Activated CD4-positive, alpha-beta memory T cell treated with anti-CD3 and anti-CD28 coated beads, Interleukin-2, amount 10 ng/mL, durations not matched to agents 7 days and 5 days (primary cell): ENCODE measurements at places on chromosomes 5 and 9. TPM values are rescaled to one million over a fixed set of nuclear protein-coding genes. Genes with fewer than 3 reads are reported as not detected.

DNA sequence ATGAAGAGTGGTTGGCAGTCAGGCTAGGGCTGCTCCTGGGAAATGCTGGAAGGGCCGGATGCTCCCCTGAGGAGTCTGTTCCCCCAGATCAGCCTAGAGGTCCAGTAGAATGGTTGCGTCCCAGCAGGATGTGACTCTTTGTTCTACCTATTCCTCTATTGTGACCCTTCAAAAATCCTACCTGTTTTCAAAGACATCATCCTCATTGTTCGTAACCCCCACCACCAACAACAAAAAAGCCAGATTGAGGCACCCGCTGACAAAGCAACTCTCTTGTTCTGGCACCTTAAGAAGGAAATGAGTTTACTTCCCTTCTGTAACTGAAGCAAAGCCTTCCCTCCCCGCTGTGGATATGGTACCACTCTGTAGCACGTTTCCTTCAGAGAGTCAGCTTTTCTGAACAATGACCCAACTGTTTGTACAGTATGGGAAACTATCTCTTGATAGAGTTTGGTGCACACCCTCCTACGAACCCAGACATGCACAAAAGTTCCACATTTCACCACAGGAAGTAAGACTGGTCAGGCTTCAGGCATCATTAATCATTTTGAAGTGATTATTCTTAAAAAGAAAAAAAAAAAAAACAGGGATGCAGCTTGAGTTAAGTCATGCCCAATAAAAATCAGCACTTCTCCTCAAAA is 207.2 kb downstream of the ENC1 start:
- no peak for DNase-seq

GRCh38 chr5:68444048-68444447 is 228.5 kb downstream of the PIK3R1 start:
- DNase-seq: no peak

DNA sequence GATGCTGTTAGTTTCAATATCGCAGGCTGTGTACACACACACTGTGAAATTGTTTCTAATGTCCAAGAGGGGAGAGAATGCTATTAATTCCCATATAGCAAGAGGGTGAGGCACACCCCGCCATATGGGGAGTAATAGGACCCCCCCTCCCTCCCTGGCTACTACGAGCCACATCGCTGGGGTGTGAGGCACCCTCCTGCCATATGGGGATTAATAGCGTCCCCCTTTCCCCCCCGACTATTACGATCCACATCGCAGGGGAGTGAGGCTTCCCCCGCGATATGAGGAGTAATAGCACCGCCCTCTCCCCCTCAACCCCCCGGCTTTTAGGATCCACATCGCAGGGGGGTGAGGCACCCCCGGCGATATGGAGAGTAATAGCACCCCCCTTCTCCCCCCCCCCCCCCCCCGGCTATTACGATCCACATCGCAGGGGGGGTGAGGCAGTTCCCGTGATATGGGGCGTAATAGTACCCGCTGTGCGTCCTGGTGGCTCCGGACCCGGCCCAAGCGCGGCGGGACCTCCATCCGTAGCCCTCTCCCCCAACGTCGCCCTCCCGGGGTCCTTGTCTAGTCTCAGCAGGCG is 494 bp upstream of the STK32A start:
- DNase-seq: no peak

DNA sequence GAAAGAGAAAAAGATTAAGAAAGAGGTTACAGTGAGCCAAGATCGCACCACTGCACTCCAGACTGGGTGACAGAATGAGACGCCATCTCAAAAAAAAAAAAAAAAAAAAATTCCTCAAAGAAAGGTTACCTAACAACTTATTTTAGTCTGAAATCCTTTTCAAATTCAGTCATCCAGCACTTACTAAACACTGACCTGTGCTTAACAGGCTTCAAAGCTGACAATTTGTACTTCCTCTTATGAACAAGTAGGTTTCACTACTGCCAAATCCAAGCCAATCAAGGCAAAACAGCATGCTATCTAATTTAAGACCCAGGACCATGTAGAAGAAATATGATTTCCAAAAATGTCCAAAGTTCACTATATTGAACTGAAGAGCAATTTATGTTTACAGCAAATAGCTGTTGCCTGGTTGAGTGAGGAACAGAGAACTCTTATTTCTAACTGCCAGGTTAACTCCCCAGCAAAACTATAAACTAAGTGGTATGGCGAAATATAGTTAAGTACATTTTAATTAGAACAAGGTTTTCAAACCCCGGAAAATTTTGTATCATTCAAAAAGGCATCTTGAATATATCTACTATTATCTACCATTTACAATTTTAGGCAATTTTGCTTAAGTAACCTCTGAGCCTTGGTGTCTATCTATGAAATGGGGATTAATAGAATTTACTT is 13.4 kb downstream of the PWWP2A start:
- DNase-seq: no peak

GRCh38 chr9:132769906-132770769 is 99.9 kb downstream of the GTF3C4 start:
- peak; percentile 75 for DNase-seq

LHX3 gene
- total RNA-seq: 0.08 TPM

DNA sequence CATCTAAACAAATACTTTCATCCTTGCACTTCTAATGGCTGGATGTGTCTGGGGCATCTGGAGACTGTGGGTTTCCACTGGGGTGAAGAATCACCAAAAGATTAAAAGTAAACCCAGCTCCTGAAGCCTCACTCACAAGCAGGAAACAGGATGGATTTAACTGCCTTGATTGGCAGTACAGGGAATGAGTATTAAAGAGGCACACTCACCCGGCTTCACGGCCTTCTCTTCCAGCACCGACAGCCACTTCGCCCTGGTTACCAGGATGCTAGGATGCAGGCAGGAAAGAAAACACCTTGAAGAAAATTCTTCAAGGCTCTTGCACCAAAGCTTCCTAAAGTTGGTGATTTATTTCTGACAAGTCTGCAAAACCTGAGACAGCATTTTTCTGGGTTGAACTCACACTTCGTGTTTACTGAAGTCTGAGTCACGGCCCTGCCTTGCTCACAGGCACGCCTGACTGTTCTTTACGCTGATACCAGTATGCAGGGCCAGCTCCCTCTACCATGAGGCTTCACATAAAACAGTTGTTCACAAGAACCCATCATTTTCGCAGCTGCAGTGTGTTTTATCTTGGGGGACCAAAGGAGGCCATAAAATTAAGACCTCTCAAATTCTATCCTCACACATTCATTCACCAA is 56.5 kb upstream of the ZNF354A start:
- DNase-seq: no peak

DNA sequence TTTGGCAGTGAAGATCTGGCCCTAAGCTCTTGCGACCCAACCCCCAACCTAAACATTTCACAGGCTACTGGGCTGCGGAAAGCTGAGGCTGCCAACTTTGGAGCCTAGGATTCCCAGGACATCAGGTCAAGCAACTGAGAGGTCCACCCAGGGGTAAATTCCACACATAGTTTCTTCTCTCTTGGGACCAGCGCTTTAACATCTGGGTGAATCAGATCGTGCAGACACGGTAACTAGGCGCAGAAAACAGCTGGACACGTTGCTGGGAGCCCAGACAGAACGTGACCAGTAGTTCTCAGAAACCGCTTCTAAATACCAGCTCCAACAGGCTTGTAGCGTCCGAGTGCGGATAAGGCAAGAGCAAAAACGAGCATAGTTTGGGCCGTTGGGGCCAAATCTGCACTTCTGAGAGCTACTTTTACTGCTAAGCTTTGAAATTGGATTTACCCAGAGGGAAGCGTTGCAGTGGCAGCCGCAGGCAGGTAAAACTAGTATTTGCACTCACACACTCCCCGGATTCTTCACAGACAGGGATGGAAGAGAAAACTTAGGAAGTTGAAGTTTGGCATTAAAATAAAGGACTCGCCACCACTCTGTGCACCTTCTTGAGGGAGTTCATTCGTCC is 11.8 kb downstream of the ITGA1 start:
- no peak for DNase-seq
